ENCODE measurements at places on chromosomes 7 and 10.

GRCh38 chr10:50557130-50557682, 66.5 kb downstream of the SGMS1 start:
- DNase-seq: no peak

- no peak for DNase-seq
Observed at GRCh38 chr7:5692845-5693278, 88.6 kb downstream of the RNF216 start.

GRCh38 chr7:666454-667292, 59.8 kb upstream of the DNAAF5 start:
- DNase-seq: no peak

DNA sequence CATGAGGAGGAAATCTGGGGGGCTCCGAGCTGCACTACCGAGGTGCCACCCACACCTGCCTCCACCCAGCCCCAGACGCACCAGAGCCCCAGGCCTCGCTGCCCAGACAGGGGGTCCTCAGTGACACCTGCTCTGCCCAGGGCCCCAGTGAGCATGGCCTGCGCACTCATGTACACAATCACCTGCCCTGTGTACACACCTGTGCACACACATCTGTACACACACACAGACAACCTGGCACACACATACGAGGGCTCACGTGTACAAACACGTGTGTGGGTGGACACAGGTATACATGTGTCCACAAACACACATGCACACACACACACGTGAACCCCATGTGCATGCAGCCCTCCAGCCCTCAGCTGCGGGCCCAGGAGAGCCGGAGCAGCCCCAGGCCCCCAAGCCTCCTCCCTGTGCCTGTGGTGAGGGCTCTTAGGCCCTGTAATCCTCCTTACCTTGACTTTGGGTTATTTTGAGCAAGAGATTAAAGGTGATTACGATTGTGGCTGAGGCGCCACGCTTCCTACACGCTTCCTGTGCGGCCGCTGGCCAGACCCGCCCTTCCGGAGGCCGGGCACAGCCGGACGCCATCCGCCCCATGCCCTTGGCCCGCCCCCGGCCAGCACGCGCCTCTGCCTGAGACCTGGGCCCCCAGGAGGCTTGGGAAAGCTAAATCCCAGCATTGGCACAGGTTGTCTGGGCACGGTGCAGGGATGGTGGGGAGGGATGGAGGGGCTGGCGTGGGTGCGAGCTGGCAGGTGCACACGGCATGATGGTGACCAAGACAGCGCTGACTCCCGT, 71.9 kb downstream of the ELFN1 start:
- peak; percentile 62 for DNase-seq

GRCh38 chr10:113030453-113030852, 80.4 kb downstream of the TCF7L2 start:
- DNase-seq: no peak

DNA sequence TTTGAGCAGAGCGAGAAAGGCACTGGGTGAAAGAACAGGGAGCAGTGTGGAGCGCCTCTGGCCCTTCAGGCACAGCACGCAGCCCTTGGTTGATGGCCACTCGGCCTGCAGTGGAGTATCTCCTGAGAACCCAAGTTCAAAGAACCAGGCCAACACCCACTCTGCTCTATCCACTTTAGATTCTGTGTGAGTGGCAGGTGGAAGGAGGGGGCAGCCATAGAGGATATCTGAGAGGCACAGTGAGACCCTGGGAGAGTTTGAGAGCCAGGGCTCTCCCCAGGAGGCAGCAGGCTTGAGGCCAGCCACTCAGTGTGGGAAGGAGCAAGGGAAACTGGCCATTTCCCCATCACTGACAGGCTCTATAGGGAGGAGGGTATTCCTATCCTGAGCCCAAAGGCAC, 52.5 kb upstream of the PTN start:
- no peak for DNase-seq

Data from MM.1S (cell line).